Activated CD4-positive, alpha-beta T cell treated with anti-CD3 and anti-CD28 coated beads, Interleukin-10, Interleukin-2, amounts not matched to agents 100 ng/mL and 50 ng/mL, durations not matched to agents 16 hours and 8 hours (primary cell): ENCODE measurements at places on chromosomes 6 and 20.

GRCh38 chr6:35638679-35639078 is 50.0 kb downstream of the FKBP5 start:
- no peak for DNase-seq

DNA sequence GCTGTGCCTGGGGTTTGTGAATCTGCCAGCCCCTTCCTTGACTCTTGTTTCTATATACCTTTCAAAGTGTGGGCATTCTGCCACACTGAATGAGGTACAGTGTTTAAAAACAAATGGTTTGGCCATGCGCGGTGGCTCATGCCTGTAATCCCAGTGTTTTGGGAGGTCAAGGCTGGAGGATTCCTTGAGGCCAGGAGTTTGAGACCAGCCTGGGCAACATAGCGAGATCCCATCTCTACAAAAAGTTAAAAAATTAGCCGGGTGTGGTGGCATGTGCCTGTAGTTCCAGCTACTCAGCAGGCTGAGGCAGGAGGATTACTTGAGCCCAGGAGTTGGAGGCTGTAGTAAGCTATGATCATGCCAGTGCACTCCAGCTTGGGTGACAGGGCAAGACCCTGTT is 5.8 kb downstream of the FAM83D start:
- DNase-seq: no peak

GRCh38 chr6:74971633-74972032 is 234.2 kb downstream of the COL12A1 start:
- no peak for DNase-seq

- no peak for DNase-seq
Observed at GRCh38 chr6:13597073-13597472, 18.1 kb upstream of the NOL7 start.

DNA sequence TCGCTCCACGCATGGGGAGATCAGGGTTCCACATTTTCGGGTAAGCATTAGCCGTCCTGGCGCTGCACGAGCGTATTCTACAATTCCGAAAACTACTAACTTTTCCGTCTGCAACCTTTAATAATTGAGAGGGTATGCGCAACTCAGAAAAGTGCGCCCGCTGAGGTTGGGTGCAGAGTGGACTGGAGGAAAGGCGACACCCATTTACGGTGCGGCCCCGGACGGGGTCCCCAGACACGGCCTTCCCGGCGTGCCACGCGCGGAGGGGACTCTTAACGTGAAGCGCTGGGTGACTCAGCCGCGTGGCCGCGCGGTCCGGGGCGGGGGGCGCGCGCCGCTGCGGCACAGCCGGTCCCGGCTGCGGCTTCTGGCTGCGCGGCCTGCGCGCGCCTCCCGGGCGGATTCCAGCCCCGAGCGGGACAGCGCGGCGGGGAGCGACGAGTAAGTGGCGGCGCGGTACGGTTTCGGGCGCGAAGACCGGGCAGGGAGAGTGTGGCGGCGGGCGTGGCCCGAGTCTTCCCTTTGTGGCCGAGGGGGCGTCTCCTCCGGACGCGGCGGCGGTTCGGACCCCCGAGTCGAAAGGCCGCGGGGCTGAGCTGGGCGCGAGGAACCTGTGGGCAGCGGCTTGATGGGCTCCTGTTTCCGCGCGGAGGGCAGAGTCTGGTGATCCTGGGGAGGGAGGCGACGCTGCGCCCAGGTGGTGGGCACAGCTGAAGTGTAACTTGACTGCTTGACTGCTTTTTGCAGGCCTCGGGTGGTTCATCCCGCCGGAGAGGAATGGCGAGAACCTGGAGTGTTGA is at the start of the genes KCTD20 and PXT1:
Gene KCTD20, plus strand, starts transcription at position 330 of the 800 bp plus-strand sequence. CDS start 27,098 bp downstream, outside the sequence.
Gene PXT1, minus strand, starts transcription at position 184 of the 800 bp plus-strand sequence. CDS start 16,772 bp downstream, outside the sequence.
- peak; percentile 94 for DNase-seq

GRCh38 chr6:106117579-106117978 is 31.4 kb downstream of the PRDM1 start:
- DNase-seq: peak; percentile 88
